CD4-positive, alpha-beta T cell treated with Interleukin-17A for 4 hours (primary cell): ENCODE measurements at places on chromosomes 7 and 10.

DNA sequence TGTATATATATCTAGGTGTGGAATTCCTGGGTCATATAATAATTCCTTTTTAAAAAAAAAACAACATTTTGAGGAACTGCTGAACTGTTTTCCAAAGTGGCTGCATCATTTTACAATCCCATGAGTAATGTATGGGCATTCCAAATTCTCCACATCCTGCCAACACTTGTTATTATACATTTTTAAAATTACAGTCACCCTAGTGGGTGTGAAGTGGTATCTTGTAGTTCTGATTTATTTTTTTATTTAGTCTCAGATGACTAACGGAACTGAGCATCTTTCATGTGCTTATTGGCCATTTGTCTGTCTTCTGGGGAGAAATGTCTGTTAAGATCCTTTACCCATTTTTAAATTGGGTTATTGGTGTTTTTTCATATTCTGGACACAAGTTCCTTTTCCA is 12.0 kb upstream of the KLHL7 start:
- DNase-seq = no peak

DNA sequence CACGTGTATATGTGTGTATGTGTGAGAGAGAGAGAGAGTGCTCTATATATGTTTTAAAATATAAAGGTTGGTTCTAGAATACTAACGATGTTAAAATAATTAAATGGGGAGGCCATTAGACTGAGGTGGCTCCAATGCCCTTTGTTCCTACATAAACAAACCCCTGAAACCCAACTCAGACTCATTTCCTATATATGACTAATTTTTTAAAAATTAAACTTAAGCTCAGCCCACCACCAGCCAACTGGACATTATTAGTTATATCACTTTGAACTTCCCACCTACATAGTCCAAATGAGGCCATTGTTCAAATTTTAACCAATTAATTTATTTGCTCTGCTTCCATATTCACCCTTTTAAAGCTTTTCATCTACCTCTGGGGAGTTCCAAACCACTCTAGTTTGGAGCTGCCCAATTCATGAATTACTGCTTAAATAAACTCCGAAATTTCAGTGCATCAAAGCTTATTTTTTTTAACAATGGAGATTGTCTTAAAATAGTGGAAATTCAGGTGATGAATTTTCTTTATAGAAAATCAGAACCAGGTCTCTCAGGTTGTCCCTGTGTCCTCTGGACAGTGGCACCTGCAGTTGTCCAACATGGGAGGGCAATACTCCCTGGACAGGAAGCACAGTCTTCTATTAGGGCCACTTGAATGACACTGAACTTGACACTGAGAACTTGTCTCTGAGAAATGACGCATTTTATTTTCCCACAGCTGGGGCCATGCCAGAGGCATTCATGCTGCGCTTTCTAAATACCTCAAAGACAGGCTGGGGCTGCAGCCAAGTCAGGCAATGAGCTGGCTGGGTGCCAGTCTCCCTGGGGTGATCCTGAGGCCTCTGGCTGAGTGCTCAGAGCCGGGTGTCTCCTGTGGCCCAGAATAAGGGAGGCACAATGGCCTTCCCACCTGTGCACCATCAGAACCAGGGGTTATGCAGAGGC is 109.5 kb upstream of the TMEM72 start:
- no peak for DNase-seq

DNA sequence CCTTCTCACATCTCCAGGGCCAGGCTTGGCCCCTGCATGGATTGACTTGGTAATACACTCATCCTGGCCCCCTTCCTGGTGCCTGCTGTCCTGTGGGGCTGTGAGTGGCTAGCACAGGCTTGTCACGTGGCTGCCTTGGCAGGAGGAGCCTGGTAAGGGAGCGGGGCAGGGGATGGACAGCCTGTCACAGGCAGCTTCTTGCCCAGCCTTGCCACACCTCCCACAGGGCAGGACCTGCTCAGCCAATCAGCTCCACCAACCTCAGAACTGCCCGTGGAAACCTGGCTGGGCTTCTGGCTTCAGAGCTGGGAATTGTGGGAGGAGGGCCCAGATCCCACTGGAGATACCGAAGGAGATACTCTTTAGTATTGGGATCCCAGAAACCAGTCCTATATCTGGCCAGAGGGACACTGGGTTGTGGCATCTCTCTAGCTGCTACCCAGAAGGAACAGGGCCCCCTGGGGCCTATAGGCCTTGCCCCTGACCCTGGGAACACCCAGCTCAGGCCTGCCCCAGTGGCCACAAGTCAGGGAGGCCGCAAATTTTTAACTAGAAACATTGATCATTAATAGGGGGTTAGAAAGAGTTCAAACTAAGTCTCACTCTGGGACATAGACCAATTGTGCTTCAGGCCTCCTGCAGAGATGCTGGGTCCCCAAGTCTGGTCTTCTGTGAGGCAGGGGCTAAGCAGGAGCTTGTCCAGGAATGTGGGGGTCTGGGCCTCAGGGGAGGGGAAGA is at the start of gene HOGA1:
TSS of gene HOGA1 (plus strand) at position 330 of the 738 bp plus-strand sequence. CDS start at position 645, 315 bp downstream.
- no peak for DNase-seq

- DNase-seq = no peak
Measured at GRCh38 chr10:3119796-3120459, 52.6 kb downstream of the PFKP start.

GRCh38 chr7:107100824-107101223 is 56.3 kb downstream of the PRKAR2B start:
- no peak for DNase-seq

DNA sequence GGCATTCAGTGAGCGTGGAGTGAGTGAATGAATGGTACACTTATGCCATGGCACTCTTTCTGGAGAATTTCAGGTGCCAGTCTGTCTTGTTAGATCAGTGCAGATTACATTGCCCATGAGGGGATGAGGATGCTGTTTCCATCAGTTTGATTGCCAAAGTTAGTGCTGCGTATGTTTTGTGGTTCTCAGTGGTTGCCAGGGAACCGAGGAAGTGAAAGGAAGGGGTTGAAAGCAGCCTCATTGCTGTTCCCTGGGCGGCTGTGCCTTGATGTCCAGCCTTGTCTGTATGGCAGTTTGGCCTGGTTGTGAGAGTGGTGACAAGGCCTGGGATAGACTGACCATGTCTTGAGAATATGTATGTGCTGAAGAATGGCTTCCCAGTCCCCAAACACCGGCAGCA is 30.2 kb downstream of the WBP1L start:
- no peak for DNase-seq

DNA sequence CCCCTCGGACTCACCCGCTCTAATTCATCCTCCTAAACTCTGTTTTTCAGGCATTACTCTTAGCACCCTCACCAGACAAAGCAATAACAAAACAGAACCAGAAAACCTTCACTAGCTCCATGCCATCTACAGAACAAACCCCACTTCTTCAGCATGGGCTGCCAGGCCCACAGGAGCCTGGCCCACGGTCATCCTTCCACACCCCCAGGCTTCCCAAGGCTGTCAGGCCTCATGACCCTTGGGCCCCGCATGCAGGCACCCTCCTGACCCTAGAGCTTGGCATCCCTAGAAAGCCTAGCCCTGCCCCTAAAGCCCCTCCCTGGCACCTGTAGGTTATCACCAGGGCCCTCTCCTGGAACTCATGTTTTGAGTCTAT is 59.6 kb downstream of the PRKAG2 start:
- no peak for DNase-seq

- no peak for DNase-seq
Measured at GRCh38 chr7:47574482-47575329, 7.2 kb downstream of the TNS3 start.

DNA sequence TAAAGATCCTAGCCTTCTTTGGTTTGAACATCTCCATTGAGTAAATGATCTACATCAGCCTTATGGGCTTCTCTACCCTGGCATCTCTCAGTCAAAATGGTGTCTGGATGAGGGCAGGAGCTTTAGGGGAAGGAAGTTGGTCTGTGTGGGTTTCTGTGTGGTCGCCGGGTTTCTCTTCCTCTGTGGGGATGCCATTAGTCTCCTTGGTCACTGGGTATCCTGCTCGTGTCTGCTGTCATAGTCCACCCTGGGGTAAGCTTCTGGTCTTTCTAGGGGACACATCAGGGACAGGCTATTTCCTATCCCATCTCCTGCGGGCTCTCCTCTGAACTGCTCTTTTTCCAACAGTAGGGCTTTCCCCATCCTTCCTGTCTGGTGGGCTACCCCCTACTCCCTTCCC is 150.3 kb upstream of the NPY start:
- no peak for DNase-seq

- DNase-seq = no peak
Measured at GRCh38 chr7:157577796-157578339, 241.1 kb downstream of the DNAJB6 start.

DNA sequence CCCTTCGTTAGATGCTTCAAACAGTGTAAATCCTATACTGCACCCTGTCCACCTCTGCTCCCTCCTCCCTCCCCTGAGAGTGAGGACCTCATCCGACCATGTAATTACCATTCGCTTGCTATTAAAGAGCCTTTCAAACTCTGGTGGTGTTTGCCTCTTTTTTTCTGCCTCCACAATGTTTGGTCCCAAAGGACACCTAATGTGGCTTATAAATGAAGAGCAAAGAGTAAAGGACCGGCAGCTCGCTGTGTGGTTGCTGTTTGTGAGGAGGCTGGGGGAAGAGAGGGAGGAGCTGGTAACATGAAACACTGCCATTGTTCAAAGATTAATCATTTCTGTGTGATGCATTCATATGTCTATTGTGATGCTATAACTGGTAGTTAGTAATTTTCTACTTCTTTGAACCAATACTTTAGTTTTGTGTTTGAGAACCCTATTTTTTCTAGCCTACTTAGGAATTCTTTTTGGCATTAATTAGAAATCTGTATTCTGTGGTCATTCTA is 27.9 kb downstream of the MTURN start:
- DNase-seq = peak; percentile 26

DNA sequence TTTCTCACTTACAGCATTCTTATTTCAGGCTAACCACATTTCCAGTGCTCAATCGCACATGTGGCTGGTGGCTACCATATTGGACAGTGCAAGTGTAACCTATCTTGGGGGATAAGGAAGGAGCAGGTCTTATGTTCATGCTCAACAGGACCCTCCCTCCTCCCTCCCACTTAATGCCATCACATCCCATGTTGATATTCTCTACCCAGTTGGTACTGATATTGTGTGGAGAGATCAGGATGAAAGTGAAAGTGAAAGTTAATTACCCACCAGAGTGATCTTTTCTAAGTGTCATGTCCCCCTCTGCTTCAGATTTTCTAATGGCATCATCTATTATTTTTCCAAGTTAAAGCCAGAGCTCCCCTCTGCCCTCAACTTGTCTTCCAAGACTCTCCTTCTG is 91.6 kb downstream of the BMPER start:
- no peak for DNase-seq

GRCh38 chr10:74122060-74122459 is 28.6 kb downstream of the AP3M1 start:
- no peak for DNase-seq

DNA sequence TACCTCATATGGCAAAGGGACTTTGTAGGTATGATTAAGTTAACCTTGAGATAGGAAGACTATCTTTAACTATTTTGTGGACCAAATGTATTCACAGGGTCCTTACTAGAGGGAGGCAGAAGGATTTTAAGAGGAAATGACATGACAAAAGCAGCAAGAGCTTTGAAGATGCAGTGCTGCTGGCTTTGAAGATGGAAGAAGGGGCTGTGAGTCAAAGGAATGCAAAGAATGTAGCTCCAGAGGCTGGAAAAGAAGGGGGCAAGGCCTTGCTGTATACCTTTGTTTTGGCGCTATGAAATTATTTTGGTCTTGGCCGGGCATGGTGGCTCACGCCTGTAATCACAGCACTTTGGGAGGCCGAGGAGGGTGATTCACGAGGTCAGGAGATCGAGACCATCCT is 3.2 kb upstream of the NRBF2 start:
- DNase-seq = no peak

GRCh38 chr7:136033413-136034031 is 56.4 kb upstream of the MTPN start:
- no peak for DNase-seq

GRCh38 chr10:54478601-54479000 is 322.4 kb downstream of the PCDH15 start:
- DNase-seq = no peak

GRCh38 chr10:104317269-104317710 is 21.0 kb downstream of the ITPRIP start:
- no peak for DNase-seq

- DNase-seq = no peak
Measured at GRCh38 chr10:129773359-129773990, 190.6 kb downstream of the EBF3 start.

GRCh38 chr7:127809261-127809702 is 157.3 kb downstream of the SND1 start:
- DNase-seq = no peak

GRCh38 chr10:34670081-34670480 is 145.0 kb downstream of the PARD3 start:
- DNase-seq = no peak

DNA sequence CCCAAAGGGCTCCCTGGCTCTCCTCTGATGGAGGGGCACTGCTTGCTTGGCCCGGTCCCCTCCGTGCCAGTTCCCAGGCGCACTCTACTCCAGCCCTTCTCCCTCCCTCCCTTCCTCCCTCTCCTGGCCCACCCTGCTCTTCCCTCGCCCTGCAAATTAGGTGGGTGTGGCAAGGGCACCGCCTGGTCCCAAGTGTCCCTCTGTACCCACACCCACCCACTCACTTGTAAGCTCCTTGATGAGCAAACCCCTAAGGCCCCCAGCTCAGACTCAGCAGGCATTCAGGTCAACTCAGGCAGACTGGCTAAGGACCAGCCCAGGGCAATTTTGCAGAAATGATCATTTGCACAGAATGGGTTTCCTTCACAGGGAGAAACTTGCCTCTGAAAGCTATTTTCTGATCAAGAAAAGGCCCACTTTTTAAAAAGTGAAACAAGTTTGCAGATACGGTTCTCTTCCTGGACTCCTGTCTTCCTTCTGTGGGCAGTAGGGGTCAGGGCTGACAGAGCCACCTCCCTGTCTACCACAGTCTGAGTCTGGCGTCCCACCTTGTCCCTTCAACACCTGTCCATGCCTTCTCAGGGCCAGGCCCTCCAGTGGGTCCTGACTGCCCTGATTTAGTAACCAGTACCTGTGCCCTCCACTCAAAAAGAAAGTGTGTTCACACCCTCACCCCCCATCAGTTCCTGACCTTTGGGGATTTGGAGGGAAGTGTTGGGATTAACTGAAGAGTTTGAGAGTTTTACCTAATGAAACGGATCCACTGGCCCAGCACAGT is 28.3 kb downstream of the C10orf71 start:
- DNase-seq = no peak

- no peak for DNase-seq
Measured at GRCh38 chr10:24213266-24213665, 4.3 kb downstream of the KIAA1217 start.
